ENCODE measurements at places on chromosomes 1 and 21.

- no peak for DNase-seq
Observed at GRCh38 chr1:222404710-222405109, 143.2 kb downstream of the HHIPL2 start.

DNA sequence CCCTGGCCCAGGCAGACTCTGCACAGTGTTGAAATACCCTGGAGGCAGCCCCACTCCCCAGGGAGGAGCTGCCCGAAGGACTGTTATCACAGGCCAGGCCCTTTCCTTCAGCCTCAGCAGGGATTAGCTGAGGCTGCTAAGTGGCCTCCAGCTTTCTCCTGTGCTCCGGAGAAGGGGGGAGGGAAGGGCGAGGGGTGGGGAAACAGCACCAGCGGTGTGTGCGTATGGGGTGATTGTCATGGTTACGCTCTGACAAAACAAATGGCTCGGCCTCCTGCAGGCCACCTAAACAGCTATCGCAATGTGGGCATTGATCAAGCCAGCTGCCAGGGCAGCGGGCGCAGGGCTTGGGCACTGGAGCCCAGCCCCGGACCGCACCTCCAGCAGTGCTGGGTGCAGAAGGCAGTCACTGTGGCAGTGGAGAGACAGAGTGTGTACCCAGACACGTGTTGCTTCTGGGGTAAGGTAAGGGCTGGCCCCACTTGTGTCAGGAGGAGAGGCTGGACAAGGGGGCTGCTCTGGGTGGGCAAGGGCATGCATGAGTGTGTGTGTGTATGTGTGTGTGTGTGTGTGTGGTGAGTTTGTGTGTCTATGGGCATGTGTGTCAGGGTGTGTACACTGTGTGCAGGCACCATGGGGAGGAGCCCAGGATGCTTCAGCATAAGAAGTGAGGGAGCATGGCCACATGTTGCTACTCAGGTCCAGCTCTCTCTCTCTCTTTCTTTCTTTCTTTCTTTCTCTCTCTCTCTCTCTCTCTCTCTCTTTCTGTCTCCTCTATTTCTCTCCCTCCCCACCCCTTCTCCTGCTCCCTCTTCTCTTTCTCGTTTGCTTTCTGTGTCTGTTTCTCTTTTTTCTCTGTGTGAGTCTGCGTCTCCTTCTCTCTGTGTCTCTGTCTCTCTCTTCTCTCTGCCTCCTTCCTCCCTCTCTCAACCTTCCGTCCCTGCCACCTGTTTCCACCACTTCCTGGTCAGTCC is at the start of gene VWA5B1:
Gene VWA5B1, plus strand, starts transcription at position 252 of the 974 bp plus-strand sequence. CDS start 19,727 bp downstream, outside the sequence.
- DNase-seq, result peak; percentile 32

DNA sequence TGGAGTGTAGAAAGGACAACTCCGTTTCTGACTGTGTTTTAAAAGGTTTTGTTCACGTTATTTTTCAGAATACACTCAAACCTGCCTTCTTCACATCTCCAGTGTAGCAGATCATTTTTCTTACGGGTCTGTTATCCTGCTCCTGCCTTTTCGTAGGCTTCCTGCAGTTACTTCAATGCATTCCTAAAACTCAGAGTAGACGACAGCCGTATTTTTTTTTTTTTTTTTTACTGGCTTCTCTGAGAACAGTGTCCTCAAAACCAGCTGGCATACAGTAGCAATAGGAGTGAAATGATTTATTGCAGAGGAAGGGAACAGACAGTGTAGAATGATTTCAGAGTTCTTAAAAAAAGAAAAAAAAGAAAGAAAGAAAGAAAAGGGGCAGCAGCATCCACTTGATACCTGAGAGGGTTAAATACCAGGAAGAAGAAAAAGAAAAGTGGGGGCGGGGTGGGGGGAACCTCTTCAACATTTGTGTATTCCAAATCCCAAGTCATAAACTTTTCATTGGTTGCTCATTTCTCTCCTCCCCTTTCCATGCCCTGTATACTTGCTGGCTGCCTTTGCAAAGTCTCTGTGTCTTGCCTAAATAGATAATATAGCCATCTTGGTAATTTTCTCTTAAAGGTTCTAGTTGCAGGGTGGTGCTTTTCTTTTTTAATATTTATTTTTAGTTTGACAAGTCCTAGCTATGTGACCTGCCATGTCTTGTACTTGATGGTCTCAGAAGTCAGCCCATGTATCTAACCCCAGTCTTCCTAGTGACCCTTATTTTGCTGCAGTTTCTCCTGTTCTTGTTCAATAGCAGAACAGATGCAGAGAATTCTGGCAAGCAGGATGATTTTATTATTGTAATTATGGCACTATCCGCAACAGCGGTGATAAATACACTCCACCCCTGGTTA is 2.8 kb downstream of the TGFB2 start:
- DNase-seq, result no peak

GRCh38 chr1:188719735-188720134 is 1757.9 kb downstream of the BRINP3 start:
- no peak for DNase-seq

- DNase-seq, result no peak
Observed at GRCh38 chr1:230216896-230217295, 149.9 kb downstream of the GALNT2 start.

- no peak for DNase-seq
Observed at GRCh38 chr21:29669416-29669815, 270.4 kb downstream of the GRIK1 start.

DNA sequence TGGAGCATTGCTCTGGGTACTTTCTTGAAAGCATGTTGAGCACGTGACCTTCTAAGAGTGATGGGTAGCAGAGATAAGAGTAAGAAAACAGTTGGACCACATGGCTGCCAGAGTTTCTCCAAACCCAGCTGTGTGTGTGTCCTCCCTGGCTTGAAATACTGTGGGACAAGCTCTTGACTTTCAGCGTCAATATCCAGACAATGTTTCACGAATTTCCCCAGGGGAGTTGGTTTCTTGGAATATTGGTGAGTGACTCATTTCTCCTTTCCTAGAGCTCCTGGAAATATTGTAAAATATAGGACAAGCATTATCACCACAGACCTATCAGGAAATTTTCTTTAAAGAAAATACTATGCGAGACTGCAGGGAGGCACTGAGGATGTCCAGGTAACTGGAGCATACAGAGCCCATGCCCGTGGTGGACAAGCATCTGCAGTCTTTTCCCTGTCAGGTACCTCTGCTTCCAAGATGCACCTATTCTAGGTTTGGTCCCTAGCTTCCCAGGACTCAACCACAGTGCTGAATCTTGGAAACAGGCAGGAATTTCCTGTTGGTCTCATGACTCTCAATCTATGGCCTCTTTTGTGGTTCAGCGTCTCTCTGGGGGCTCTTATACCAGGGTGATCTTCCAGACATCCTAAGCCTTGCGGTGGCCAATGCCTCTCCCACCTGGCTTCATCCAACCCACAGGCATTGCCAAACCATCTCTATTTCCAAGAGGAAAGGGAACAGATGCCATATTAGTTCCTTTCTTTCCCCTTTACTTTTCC is 67.4 kb downstream of the KCNJ6 start:
- no peak for DNase-seq

- DNase-seq, result no peak
Observed at GRCh38 chr21:29033871-29034270, 9.4 kb downstream of the USP16 start.

DNA sequence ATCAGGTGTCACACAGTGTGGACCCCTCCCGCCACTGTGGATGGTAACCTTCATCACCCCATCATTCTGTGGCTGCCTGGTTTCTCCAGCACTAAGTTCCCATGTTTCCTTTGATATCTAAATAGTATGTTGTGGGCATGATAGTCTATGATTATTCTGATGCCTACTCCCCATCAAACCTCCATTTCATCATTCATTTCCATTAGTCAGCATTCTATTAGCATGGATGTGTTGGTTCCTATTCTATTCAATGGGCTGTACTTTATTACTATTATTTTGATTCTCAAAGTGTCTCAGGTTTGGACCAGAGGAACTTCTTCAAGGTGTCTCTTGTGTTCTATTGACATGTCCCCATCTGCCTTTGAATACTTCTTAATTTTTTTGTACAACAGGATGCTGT is 112.0 kb downstream of the DISC1 start:
- DNase-seq, result no peak

DNA sequence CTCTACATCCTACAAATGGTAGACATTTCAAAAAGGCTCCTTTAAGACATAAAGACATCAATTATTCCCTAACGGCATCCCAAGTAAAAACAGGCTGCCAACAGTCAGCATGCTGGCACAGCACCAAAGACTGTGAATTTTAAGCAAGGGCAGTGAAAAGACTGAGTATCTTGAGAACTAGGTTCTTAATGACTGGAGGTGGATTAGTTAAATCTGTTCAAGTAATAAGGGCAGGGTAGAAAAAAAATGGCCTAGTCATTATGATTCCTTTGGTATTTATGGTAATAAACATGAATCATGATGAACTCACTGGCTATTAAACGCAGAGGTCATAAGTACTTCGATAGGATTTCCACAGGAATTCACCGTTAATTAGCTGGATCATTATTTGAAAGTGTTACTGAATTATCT is 75.2 kb downstream of the KIFAP3 start:
- no peak for DNase-seq

GRCh38 chr1:75492011-75492410 is 118.9 kb downstream of the SLC44A5 start:
- DNase-seq, result no peak

DNA sequence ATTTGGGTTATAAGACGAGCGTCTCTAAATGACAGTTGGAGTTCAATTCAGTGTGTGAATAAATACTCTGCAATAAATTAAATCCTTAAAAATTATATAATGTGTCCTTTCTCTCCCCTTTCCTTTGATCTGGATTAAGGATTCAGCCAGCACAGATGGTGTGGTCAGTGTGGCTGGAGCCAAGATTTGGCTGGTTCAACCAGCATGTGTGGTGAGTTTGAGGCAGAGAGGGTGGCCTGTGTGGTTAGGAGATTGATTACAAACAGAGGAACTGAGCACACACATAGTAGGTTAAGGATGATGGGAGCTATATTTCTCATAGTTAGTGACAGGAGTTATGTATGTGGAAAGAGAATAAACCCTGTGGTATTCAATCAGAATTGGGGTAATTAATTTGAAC is 14.2 kb upstream of the AMIGO1 start:
- no peak for DNase-seq

DNA sequence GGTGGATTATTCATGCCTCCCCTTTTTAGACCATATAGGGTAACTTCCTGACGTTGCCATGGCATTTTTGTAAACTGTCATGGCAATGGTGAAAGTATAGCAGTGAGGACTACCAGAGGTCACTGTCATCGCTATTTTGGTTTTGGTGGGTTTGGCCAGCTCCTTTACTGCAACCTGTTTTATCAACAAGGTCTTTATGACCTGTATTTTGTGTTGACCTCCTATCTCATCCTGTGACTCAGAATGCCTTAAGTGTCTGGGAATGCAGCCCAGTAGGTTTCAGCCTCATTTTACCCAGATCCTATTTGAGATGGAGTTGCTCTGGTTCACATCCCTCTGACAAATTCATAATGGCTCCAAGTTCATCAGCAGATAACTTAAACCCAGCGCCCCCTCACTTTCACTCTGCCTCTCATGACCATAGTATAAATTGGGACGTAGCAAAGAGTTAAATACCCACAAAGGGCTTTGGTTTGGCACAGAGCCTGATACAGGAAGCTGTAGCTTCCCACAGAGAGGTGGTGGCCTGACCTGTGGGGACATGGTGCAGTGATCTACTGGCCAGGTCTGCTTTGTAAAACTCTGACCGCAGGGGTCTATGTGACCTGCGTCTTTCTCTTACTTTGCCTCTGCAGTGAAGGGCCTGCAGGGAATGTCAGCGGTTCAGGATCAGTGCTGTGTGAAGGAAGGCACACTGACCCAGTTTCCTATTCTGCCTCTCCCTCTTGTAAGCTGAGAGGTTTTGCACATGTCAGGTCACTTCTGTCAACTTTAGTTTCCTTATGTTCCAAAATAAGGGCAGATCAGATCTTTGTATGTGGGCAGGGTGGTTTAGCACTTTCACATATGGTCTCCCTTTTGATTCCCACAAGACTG is 78.1 kb upstream of the ZNF644 start:
- no peak for DNase-seq

- no peak for DNase-seq
Observed at GRCh38 chr21:45845770-45846090, 135.8 kb upstream of the COL6A1 start.

- no peak for DNase-seq
Observed at GRCh38 chr1:18015719-18016118, 91.9 kb upstream of the IGSF21 start.

DNA sequence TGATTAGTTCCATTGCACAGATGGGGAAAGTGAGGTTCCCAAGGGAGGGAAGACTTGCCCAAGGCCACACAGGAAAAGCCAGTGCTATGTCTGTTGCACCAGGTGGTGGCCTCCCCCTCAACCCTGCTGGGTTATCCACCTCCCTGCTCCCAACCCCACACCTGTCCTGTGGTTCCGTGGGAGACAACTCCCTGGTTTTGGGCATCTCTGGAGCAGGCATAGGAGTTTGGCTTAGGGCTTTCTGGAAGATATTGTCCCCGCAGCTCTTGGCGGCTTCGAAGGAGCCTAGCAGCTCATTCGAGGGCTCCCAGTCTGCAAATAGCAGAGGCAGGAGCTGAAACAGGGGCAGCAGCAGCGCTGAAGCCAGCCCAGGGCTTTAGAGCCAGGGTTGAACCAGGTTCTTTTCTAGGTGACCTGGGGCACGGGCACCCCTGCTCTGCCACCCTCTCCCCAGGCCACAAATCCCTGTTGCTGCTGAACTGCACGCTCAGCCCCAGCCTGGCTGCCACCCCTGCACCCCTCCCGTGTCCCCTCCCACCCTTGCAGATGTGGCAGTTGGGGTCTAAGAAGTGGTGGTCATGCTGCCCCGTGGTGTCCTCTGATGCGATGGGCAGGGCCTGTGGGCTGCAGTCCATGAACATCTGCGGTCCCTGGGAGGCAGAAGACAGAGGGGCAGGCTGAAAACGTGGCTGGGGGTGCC is 22.1 kb downstream of the SPOCD1 start:
- DNase-seq, result no peak

- no peak for DNase-seq
Observed at GRCh38 chr1:94283462-94283861, 46.1 kb upstream of the ARHGAP29 start.

DNA sequence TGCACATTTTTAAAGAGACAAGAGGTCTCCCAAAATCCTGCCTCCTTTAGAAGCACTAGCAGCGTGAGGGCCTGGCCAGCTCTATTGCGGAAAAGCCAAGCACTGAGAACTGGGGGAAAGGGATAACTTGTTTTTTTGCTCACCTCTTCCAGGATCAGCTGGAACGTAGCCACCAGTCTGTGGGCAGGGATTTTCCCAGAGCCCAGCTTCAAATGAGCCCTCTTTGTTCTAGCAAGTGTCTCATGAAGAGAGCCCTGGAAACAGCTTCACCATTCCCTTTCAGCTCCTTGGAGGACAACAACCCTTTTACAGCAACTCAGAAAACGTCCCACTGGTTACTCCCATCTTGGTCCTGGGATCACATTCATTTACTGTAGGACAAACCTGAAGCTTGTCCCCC is 195.4 kb downstream of the LMX1A start:
- no peak for DNase-seq

DNA sequence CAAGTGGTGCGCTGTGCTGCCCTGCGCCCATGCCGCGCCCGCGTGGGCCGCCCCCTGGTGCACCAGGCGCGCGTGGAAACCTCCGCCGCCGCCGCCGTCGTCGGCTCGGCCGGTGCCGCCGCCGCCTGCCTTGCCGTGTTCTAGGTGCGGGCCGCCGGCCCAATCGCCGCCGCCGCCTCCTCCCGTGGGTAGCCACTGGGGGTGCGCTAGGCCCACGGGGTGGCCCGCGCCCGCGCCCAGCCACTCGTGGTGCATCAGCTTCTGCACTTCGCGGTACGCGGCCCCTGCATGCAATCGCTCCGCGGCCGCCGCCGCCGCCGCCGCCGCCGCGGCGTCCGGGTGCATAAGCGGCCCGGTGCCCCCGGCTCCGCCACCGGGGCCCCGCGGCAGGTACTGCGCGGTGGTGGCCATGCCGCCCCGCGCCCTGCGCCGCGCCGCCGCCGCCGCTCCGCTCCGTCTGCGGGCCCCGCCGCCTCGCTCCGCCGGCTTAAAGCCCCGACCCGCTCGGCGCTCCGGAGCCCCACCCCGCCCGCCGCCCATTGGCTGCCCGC is at the start of gene POU3F1:
Gene POU3F1, minus strand, starts transcription at position 461 of the 551 bp plus-strand sequence. Its CDS starts 50 bp downstream, at position 411.
- DNase-seq, result no peak
